ENCODE measurements at places on chromosomes 4 and X.

- peak; percentile 0 for DNase-seq
These were observed 86.0 kb downstream of the PCYT1B start for GRCh38 chrX:24561121-24561520.

GRCh38 chr4:56783986-56784385, 37.5 kb downstream of the SPINK2 start:
- DNase-seq: no peak

DNA sequence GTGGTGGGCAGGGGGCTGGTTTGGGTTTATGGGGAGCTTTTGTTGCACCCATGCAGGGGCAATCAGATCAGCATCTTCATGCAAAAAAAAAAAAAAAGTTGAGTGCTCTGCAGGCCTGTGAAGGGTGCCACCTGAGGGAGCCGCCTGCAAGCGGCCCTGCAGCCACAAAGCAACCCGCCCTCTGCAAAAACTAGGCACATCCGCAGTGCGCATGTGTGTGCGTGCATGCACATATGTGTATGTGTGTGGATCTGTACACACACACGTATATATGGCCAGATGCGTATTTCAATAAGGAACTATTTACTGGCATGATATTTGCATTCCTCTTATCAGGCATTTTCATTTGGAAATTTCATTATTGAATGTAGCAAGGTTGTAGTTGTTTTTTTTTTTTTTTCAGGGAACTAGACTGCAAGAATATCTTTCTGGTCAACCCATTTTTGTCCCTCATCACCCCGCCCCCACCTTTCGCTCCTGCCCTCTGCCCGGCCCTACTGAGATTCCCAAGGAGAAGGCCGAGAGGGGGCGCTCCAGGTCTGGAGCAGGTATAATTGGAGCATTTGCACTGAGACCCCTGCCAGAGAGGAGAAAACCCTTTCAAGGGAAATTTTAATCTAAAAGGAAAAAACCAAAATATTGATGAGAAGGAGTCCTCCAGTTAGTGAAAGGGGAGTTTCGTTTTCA, 18.1 kb downstream of the CCNQ start:
- DNase-seq: no peak

DNA sequence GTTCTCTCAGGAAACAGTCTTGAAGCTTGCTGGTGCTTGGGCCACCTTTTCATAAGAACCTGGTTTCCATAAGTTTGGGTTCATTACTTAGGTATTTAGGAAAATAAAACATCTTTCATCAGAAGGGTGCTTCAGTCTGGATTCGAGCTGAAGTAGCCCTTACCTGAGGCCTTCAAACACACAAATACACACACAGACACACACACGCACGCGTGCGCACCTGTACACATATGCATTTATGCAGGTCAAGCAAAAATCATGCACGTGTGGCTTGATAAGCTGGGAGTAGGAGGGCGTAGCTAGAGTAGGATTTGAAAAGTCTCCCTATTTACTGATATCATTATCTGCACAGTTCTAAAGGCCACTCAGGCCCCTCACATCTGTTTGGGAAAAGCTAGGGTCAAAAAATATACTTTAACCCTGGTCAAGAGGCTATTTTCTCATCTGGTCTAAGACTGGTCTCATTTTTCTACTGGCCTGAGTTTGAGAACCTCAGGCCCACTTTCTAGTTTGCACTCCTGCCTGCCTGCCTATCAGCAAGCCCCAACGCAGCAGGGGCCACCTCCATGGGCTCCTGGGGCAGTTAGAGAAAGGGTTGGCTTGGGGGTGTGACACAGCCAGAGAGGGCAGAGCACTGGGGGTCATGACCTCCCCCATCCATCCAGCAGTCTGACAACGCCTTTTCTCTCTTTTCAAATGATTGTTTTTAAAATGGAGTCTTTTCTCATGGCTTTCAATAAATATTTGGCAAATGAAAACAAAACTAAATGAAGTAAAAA, 64.3 kb downstream of the RASL11B start:
- DNase-seq: no peak

GRCh38 chrX:113868177-113868576, 715.7 kb upstream of the HTR2C start:
- DNase-seq: no peak

DNA sequence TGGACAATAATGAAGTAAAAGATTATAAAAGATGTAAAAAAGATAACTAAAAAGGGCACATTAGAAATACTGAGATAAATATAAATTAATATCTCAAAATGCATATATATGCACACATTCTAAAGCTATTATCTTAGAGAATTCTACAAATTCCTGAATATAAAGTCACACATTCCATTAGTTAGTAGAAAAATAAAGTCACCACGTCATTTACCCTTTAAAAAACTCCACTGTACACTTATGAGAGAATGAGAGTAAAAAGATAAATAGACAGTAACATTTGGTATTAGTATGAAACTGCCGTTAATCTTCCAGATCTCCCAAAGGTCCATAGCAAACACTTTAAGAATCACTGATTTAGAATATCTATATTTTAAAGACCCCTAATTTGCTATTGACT, 67.2 kb upstream of the IL15 start:
- peak; percentile 38 for DNase-seq

GRCh38 chrX:49273181-49273727, 3.7 kb downstream of the PPP1R3F start:
- no peak for DNase-seq

- no peak for DNase-seq
These were observed 67.8 kb downstream of the USP38 start for GRCh38 chr4:143252478-143252877.

- no peak for DNase-seq
These were observed 15.6 kb downstream of the XAGE3 start for GRCh38 chrX:52852110-52852860.

DNA sequence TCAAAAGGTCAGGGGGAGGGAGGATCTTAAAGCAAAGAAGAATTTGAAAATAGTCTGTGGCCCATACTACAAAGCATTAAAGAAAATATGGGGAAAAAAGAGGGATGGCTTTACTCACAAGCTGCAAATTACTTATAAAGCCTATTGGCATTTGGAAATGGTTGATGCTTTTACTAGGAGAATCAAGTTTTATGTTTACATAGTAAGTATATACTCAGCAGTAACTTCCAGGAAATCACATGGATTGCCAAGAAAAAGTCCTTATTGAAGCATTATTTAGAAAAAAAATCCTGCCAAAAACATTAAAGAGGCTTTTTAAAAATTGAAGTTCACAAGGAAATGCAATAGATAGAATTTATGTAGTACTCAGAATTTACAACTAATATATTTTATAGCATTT, 8.4 kb upstream of the SH3RF1 start:
- no peak for DNase-seq

DNA sequence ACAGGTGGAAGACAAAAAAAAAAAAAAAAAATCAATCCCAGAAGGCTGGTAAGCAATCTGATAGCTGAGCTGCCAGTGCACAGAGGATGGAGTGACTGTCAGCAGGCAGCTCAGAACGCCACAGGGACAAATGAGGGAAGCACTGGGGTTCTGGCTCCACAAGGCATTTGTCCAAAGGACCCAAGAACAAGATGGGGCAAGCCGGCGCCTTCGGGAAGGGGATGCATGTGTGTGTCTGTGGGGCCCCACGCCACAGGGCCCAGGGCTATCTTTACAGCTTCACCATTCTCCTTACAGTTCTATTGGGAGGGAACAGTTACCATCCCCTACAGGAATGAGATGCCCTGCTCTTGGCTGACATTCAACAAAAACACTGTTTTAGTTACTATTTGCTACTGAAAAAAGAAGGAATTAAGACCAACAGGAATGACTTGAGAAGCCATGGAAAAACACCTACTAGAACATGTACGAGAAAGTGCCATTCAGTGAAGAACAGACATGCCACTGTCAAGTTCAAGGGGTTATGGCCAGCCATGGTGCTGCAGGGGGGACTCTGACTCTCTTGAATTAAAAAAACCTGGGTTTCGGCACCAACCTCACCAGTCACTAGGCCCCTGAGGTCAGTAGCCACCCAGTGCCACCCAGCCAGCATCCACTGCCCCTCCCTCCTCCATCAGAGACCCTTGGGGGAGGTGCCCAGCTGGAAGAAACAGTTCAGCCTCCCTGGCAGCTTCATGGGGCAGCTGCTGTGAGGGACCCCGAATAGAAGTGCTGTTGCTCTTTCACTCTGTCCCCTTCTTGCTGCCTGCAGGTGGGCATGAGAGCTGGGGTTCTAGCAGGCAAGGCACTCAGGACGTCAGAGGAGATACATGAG, 18.5 kb downstream of the WDR1 start:
- DNase-seq: no peak

- DNase-seq: no peak
These were observed 3.4 kb downstream of the ARX start for GRCh38 chrX:25012433-25012735.

DNA sequence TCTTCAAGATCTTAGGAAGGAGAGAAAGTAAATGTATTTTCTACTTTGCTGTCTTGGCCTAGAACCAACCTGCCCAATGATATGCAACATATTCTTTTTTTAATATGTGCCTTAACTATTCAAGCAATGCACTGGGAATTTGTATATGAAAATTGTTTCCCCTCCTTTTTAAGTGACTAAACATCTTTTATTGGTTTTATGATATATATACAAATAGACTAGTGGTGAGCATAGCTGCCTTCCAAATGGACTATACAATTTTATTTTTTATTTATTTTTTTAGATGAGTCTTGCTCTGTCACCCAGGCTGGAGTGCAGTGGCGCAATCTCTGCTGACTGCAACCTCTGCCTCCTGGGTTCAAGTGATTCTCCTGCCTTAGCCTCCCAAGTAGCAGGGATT, 10.3 kb downstream of the NOCT start:
- peak; percentile 24 for DNase-seq

GRCh38 chr4:142874684-142875083, 28.6 kb upstream of the INPP4B start:
- no peak for DNase-seq
